ENCODE measurements at places on chromosomes 2 and 18.

GRCh38 chr2:13652531-13653313 lies 936.0 kb downstream of the TRIB2 start:
- no peak for DNase-seq

GRCh38 chr2:54524226-54524991 lies 68.3 kb downstream of the SPTBN1 start:
- no peak for DNase-seq

- no peak for DNase-seq
Observed at GRCh38 chr18:21321711-21322110, 79.7 kb downstream of the GREB1L start.

- no peak for DNase-seq
Observed at GRCh38 chr18:56245866-56246580, 392.4 kb downstream of the TXNL1 start.

- peak; percentile 65 for DNase-seq
Observed at GRCh38 chr2:231648579-231649174, 56.0 kb downstream of the TEX44 start.

DNA sequence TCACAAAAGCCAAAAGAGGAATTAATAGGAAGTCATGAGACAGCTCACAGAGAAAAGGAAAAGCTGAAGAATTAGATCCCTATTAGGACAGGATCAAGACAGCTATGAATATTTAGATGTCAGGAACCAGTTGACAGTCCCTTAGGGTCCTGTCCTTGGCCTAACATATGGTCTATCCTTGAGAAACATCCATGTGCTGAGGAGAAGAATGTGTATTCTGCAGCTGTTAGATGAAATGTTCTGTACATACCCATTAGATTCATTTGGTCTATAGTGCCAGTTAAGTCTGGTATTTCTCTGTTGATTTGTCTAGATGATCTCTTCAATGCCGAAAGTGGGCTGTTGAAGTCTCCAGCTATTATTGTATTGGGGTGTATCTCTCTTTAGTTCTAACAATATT lies 37.6 kb upstream of the SLC40A1 start:
- no peak for DNase-seq

GRCh38 chr2:66536997-66537396 lies 102.1 kb downstream of the MEIS1 start:
- DNase-seq = no peak
